ENCODE measurements at places on chromosomes 16 and 17.

DNA sequence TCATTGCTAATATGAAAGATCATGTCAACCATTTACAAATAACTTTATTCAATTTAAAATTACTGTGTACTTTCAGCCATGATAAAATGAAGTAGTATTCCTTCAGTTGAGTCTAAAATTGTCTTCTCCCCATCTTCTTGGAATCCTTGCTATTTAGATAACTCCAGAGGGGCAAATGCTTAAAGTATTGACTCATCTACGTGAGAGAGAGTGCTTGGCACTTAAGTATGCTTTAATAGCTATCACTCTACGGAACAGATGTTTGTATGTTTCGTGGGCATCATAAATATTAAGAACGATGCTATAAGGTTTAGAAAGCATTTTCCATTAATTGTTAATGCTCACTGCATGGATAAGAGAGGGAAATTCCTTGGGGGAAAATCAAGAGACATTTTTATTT, 69.3 kb upstream of the MED13 start:
- no peak for DNase-seq

GRCh38 chr17:32311028-32311536, 30.9 kb downstream of the C17orf75 start:
- no peak for DNase-seq

DNA sequence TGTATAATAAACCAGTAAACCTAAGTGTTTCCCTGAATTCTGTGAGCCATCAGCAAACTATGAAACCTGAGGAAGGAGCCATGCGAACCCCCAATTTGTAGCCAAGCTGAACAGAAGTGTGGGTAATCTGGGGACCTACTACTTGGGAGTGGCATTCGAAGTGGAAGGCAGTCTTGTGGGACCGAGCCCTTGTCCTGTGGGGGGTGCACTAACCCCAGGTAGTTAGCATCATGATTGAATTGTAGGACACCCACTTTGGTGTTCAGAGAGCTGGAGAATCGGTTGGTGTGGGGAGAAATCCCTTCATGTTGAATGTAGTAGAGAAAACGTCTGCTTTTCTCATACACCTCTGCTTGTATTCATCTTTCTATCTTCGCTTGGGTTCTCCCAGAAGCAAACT, 79.7 kb upstream of the CPHXL start:
- no peak for DNase-seq

- no peak for DNase-seq
Observed at GRCh38 chr16:51201604-51202003, 50.5 kb upstream of the SALL1 start.

- no peak for DNase-seq
Observed at GRCh38 chr16:88655733-88656281, 5.0 kb upstream of the CYBA start.

- DNase-seq = no peak
Observed at GRCh38 chr17:72264682-72265405, 144.0 kb downstream of the SOX9 start.

DNA sequence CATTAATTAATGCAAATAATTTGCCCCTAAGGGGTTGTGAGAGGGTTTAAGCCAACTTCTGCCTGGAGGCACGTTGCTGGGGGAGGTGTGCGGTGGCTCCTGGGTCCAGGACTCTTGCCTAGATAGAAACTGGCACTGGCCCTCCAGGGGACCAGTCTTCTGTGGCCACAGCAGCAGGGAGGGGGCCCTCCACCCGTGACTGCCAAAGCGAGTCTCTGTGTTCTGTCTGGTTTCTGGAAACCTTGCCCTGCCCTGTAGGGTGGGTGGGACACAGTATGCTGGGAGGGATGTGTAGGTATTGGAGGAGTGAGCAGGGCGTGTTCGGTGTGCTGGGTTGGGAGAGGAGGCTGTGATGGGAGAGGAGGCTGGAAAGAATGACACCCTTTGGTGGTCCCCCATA, 78.8 kb downstream of the TBC1D16 start:
- no peak for DNase-seq

GRCh38 chr16:67993207-67994039, 5.9 kb downstream of the DPEP2 start:
- peak; percentile 85 for DNase-seq

- DNase-seq = no peak
Observed at GRCh38 chr16:73434621-73435020, 386.7 kb upstream of the ZFHX3 start.

- DNase-seq = no peak
Observed at GRCh38 chr17:81471818-81472456, 40.7 kb downstream of the ACTG1 start.

DNA sequence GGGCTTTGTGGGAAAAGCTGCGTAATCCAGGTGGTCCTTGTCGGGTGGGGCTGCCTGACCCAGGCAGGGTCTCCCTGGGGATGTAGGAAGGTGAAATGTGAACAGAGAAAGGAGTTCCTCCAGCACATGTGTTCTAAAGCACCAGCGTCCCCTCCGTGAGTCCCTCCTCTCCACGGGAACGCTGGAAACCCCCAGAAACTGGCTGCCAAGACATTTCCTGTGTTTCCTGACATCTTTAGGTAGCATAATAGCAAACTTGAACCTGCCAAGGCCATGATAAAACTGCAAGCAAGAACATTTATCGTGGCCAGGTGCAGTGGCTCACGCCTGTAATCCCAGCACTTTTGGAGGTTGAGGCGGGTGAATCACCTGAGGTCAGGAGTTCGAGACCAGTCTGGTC, 12.6 kb upstream of the PYDC1 start:
- DNase-seq = no peak

DNA sequence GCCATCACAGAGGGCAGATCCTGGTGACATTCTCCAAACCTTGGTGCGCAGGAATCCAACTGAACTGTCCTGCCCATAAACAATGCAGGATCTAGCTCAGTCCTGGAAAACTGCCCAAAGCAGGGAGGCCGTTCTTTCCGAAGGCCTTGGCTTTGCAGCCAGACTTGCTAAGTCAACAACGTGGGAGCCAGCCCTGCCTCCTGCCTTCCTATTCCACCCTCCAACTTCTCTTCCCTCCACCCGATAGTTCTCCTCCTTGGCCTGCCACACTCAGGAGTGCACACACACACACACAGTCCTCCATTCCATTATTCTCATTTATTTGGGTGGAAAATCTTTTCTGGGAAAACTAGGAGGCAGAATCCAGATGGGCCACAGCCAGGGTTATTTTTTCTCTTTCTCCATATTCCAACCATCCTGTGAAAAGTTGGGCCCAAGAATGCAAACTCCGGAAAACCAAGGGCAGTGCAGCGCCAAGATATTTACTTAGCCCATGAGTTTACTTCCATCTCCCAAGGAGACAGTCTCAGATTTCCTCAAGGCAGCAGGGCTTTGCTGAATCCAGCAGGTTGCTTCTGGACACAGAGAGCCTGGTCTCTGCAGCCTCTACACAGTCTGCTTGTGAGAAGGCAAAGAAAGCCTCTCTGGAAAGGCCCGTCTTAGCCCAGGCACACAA, 15.8 kb downstream of the COPRS start:
- DNase-seq = no peak

DNA sequence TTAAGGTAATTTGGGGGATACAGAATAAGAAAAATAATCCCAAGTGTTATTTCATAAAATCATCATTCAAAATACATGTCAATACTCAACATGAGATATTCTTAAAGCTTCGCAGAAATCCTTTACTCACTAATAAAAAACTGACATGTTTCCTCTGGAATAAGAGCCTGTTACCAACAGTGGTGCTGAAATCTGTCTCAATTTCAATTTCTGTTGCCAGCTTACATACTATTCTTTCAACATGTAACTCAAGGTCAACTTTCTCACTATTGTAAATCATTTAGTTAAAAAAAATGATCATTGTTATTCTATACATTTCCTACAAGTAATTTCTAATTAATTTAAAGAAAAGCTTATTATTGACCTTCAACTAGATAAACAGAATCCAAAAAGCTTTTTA, 67.9 kb downstream of the CEP95 start:
- no peak for DNase-seq

DNA sequence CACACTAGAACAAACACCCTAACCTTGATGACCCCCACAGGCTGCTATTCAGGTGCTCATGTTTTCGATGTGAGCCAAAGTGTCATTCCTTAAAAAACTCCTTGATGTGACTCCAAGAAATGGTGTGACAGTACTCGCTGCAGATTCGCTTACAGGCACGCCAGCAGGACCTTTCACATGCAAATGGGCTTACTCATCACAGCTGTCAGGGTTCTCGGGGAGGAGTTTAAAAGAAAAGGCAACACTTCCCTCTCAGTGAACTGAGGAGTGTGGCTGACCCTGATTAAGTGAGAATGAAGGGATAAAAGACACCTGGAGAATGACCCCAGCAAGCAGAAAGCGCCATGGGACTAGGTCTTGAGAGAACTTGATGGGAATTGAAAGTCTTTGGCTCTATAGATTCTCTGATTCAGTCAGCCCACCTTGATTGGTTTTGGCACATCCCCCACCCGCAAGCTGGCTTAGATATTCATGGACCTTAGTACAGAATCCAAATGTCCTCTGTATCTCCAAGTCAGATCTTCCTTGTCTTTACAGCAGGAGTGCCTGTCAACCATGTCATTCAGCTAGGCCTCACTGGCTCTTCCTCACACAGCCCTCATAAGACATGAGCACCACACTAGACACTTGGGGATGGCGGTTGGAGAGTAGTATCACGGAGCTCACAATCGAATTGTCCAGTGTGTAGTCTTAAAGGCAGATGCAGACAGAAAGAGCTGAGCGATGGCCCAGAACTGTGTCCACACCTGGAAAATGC, 82.6 kb downstream of the HIC1 start:
- no peak for DNase-seq

DNA sequence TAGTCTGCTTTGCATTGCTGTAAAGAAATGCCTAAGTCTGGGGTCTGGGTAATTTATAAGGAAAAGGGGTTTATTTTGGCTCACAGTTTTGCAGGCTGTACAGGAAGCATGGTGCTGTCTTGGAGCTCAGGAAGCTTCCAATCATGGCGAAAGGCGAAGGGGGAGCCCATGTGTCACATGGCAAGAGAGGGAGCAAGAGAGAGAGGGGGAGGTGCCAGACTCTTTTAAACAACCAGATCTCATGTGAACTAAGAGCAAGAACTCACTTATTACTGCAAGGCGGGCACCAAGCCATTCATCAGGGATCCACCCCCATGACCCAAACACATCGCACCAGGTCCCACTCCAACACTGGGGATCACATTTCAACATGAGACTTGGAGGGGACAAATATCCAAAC, 148.2 kb upstream of the HS3ST2 start:
- no peak for DNase-seq

DNA sequence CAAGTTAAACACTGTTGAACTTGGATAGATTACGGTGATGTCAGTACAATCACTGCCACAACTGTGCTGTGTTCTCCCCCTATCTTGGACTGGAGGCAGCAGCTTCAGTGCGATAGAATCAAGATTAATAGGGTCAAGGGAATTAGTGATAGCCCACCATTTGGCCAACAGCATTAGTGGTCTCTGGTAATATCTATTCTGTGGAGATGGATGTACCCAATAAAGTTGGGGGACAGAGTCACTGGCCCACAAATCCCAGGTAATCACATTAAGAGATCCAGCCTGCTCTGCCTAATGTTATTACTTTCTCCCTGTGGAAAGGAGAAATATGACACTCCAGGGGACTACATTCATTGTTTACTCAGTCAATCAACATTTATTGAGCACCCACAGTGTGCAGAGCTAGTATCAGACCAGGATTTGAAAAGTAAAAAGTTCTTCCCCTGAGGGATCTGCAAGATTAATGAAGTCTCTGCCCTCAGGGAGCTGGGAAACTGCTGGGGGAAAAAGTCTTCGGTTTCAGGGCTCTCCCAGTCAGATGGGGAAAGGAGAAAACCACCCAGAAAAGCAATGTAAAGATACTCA, 23.6 kb upstream of the ATP5MC1 start:
- DNase-seq = no peak

- no peak for DNase-seq
Observed at GRCh38 chr16:80144191-80144590, 396.6 kb upstream of the DYNLRB2 start.

DNA sequence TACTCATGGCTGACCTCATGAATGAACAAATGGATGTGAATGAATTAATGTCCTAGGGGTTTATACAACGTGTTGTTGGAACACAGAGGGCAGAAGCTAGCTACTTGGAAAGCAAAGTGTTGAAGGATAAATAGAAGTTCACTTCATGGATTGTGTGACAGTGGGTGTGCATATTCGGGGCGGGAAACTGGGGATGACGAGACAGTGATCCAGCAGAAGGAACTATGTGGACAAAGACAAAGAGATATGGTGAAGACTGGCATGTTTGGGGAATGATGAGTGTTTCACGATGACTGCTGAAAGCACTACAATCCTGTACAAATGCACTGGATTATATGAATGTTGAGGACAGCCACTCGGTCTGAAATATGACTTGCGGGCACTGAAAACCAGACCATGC, 250.5 kb upstream of the C16orf82 start:
- no peak for DNase-seq

DNA sequence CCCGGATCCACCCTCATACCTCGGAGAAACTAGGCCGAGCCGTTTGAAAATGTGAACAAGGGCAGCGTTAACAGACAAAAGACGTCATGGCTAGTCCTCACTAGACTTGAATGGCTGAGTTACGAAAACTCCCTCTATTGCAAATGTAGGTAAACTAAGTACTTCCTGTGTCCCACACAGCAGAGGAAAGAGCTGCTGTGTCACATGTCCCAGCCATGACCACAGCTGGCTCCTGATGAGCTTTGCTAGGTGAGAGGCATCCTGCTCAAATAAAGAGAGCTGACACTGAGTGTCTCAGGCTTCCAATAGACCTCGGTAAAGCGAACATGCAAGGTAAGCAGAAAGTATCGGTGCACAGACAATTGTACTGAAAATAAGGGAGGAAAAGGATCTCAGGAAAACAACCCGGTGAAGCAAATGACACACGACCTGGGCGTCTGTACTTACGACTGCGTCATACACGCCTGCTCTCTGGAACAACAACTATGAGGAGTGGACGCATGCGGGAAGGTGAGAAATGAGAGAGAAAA, 26.0 kb downstream of the TMEM204 start:
- DNase-seq = no peak

- no peak for DNase-seq
Observed at GRCh38 chr16:13528691-13529090, 391.3 kb upstream of the ERCC4 start.

- DNase-seq = no peak
Observed at GRCh38 chr16:61820398-61820797, 215.8 kb downstream of the CDH8 start.

DNA sequence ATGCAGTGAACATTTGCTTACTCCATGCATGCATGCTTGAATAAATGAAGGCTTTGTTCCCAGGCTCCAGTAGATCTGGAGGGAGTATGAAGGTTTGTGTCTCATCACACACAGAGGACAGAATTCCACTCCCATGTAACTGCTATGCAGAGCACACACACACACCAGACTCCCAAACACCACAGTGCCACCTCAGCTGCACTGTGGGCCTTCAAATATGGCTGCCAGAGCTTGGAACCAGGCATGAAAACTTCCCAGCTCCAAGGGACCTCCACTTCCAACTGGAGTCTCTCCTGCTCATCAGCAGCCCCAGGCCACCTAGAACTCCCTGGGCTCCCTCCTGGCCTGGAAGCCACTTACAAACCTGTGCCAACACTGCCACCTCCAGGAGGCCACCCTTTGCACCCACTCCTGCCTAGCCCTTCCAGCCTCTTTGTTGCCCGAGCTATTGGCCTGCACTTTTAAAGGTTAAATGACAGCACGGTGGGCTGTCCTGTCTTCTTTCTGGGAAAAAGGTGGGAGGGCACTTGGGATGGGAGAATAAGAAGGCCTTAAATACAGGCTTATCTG, 151.2 kb downstream of the ZNF423 start:
- no peak for DNase-seq
